Karpas-422 (cell line): ENCODE measurements at places on chromosomes 2 and 18. TPM values are rescaled to one million over a fixed set of nuclear protein-coding genes. Genes with fewer than 3 reads are reported as not detected.

The VWC2L gene
- total RNA-seq, result not detected in 2 replicates

The GBX2 gene
- total RNA-seq, result not detected in 2 replicates

The MOB1A gene
- 221 and 542 TPM in 2 replicates for total RNA-seq

The CAPN14 gene
- total RNA-seq, result 2.0 and 2.6 TPM in 2 replicates

The TXNDC2 gene
- total RNA-seq, result not detected in 2 replicates

DNA sequence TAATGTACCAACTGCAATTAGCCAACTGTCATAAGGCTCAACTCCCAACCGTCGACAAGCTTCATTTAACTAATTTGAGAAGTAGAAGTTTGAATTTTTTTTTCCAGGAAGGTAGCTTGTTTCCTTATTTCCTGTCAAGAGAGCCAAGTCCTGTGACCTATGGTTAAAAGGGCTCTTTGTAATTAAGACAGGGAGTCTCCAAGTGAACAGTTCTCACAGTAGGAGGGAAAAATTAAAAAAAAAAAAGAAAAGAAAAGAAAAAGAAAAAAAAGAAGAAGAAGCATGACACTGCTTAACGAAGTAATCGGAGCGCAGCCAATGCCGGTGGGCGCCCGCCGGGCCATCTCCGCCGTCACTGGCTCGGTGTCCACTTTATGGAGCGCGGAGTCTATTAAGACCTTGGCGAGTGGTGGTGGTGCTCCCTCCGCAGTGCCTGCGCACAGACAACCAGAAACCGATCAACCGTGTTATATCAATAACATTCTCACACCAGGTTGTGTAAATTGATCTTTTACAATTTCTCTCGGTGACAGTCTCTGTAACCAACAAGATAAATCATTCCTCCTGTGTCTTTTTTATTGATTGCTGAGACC, 197.2 kb upstream of the POU3F3 start:
- no peaks in the 10 kb centered on the region for H3K4me1 ChIP-seq
- no peak overlapping the region for H3K4me3 ChIP-seq
- H3K27ac ChIP-seq, result no peak overlapping the region

GRCh38 chr2:131035826-131036231, 57.4 kb downstream of the FAM168B start:
- H3K4me3 ChIP-seq, result no peak overlapping the region
- no peak overlapping the region for H3K27ac ChIP-seq
- H3K4me1 ChIP-seq, result no peaks in the 10 kb centered on the region
- H3K36me3 ChIP-seq, result no peaks in the 10 kb centered on the region
- no peak for DNase-seq

GRCh38 chr18:31125878-31126277, 23.7 kb upstream of the DSC2 start:
- no peak overlapping the region for H3K27ac ChIP-seq
- no peaks in the 10 kb centered on the region for H3K27me3 ChIP-seq
- no peak for DNase-seq
- H3K4me1 ChIP-seq, result peaks cover 7% of the 10 kb centered on the region
- H3K36me3 ChIP-seq, result no peaks in the 10 kb centered on the region
- H3K4me3 ChIP-seq, result no peak overlapping the region

DNA sequence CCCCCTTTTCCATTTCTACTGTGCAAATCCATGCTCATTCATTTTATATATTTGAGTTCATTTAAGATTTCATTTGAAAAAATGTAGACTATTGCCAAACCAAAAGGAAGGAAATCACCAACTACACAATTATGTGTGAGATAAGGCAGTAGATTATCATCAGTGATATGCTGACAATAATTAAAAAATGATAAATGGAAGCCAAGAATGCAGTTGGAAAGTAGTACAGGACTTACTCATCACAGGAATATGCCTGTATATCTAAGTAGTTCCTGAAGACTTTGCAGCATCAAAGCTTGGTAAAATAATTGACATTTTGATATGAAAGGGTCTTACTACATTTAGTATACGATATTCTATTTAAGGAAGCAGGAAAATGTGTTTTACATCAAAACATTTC, 166.1 kb upstream of the OTX1 start:
- no peaks in the 10 kb centered on the region for H3K27me3 ChIP-seq
- H3K36me3 ChIP-seq, result peaks cover 3% of the 10 kb centered on the region; the same call in 1 of the 2 replicates
- H3K27ac ChIP-seq, result no peak overlapping the region
- no peak for DNase-seq

GRCh38 chr2:99032786-99033185, 96.8 kb upstream of the CRACDL start:
- H3K4me3 ChIP-seq, result no peak overlapping the region
- H3K4me1 ChIP-seq, result no peaks in the 10 kb centered on the region
- no peaks in the 10 kb centered on the region for H3K36me3 ChIP-seq
- H3K27ac ChIP-seq, result no peak overlapping the region
- H3K27me3 ChIP-seq, result no peaks in the 10 kb centered on the region

GRCh38 chr2:1153920-1154319, 203.3 kb downstream of the SNTG2 start:
- peaks cover 8% of the 10 kb centered on the region for H3K4me1 ChIP-seq
- no peak for DNase-seq
- no peak overlapping the region for H3K27ac ChIP-seq
- H3K4me3 ChIP-seq, result no peak overlapping the region
- H3K27me3 ChIP-seq, result no peaks in the 10 kb centered on the region
